ENCODE measurements at places on chromosomes 5 and 9. TPM values are rescaled to one million over a fixed set of nuclear protein-coding genes. Genes with fewer than 3 reads are reported as not detected.
A peak's percentile ranks its signal among the peaks of the same experiment; 100 is the strongest.

GRCh38 chr5:87242242-87242641 lies 25.4 kb upstream of the RASA1 start:
- no peak for DNase-seq

Gene CYLC2
- not detected for total RNA-seq

Gene GRXCR2
- not detected for total RNA-seq

Gene TRIM32
- total RNA-seq = 30.6 TPM

GRCh38 chr9:135896205-135896604 lies 11.1 kb downstream of the CAMSAP1 start:
- DNase-seq = no peak

Gene TMEM171
- total RNA-seq = 2.4 TPM

Gene N4BP3
- 3.3 TPM for total RNA-seq

Gene SPAAR
- 1.9 TPM for total RNA-seq

DNA sequence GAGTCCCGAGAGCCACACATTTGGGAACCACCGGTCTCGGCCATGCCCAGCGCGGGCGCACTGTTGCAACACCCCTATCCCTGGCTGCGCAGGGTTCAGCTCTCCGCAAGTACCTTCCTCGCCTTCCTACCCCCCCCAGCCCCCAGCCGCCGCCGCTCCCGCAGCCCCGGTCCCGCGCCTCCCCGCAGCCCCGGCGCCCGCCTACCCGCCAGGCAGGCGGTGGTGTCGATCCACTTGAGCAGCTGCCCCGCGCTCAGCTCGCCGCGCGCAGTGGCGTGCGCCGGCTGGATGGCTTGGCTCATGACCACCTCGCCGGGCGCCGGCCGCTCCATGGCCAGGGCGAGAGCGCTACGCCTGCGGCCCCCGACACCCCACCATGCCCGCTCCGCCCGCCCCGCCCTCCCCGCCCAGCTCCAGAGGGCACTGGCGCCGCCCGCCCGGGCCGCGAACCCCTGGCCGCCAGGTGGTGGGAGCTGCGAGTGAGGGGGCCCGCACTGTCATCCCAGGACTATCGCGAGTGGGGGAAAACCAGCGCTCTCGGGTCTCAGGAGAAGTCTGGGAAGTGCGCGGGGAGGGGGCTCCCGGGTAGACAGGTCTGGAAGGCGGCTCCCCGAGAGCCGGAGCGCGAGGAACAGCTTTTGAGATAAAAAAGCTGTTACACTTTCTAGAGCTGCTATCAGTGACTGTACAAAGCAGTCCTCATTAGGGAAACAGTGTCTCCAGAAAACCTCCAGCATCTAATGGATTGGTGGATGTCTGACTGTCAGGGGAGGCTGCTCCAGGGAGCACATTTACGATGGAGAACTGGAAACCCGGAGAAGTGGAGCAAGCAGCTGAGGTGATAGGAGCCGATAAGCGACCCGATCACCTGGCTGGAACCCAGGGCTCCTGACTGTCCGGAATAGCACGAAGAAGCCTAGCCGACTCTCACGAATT lies at the start of gene ACOT12:
TSS of gene ACOT12 (minus strand) at position 352 of the 936 bp plus-strand sequence. CDS start at position 332, 20 bp downstream.
- DNase-seq = no peak

DNA sequence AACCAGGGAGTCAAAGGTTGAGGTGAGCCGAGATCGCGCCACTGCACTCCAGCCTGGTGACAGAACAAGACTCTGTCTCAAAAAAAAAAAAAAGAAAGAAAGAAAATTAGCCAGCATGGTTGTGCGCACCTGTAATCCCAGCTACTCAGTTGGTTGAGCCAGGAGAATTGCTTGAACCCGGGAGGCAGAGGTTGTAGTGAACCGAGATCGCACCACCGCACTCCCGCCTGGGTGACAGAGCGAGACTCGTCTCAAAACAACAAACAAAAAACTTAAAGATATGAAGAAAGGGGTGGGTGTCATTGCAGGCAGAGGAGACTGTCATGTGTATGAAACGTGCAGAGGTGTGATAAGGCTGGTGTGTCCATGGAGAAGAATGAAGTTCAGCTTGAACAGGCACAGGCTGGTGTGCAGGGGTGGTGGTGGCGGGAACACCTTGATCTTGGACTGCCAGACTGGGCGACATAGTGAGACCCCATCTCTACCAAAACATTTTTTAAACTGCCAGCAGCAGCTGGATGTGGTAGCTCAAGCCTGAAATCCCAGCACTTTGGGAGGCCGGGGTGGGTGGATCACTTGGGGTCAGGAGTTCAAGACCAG lies 69.6 kb downstream of the UGCG start:
- no peak for DNase-seq

DNA sequence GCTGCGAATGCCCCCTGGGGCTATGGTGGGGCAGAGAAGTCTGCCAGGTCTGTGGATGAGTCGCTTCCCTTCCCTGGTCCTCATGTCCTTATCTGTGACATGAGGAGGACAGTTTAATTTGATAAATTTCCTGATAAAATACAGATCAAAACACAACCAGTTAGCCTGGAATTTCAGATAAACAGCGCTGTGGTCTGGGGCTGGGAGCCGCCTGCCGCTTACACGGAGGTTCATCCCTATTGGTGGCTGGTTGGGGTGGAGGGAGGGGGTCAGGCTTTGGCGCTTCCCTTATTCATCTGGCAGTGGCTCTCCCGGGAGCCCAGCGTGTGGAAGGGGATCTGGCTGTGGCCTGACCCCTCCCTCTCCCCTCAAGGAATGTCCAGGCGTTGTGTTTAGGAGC lies 17.9 kb downstream of the CRB2 start:
- DNase-seq = no peak

Gene SMIM15
- total RNA-seq = 68.9 TPM

GRCh38 chr9:68643901-68644809 lies 60.9 kb upstream of the PIP5K1B start:
- DNase-seq = no peak

Gene PFN3
- total RNA-seq = not detected

DNA sequence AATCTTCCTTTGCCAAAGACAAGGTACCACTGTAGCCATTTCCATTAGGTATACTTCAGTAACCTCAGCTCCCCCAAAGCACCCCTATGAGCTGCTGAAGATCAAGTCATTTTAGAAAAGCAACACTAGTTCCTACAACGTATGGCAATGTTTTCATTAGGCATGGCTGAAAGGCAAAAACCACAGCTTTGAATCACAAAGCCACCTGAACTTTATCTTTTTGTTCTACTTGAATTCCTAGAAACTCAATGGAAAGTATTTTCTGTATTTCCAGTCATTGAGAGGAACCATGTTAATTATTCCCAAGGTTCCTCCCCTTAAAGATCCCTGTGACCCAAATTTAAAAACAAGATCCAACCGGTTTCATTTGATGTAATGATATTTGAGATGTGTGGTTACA lies 152.1 kb downstream of the EFNA5 start:
- DNase-seq = no peak

- no peak for DNase-seq
Measured at GRCh38 chr5:128538000-128538249, at the start of gene FBN2. FBN2 (minus strand) TSS chr5:128538245; CDS start chr5:128537603, 642 bp downstream.

DNA sequence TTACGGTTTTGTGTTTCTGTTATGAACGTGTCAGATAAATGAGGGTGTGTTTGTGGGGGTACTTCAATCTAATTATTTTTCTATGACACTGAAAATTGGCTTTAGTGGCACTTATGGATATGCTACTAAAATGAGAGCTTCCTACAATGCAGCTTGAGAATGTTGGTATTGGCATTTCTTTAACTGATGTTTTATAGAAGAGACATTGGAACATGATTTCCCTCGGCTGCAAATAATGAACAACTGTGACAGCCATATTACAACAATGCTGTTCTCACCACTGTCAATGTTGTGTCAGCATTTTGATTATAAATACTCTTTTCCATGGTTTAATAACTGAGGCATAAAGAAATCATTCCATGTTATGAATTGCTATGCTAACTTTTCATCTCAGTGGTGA lies 279.4 kb downstream of the KDM4C start:
- no peak for DNase-seq

- DNase-seq = no peak
Measured at GRCh38 chr5:10627160-10627701, 63.4 kb downstream of the ANKRD33B start.

- no peak for DNase-seq
Measured at GRCh38 chr9:10443868-10444204, 169.0 kb downstream of the PTPRD start.

Gene EGFLAM
- 3.7 TPM for total RNA-seq

DNA sequence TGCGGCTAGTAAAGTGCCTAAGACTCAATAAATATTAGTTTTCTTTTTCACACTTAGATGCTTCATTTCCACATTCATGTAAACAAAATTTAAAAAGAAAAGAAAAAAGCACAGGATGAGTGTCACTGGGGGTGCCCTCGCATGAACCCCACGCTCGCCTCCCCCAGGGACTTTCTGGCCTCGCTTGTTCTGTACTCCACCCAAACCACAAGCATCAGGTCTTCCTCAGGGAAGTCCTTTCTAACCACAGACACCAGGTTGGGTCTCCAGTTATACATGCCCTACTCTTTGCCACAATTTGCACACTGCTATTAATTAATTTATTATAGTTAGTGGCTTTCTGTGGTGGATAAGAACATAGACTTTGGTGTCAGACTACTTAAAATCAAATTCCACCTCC lies 92.4 kb downstream of the RORB start:
- no peak for DNase-seq

Gene KCNN2
- 2.1 TPM for total RNA-seq

DNA sequence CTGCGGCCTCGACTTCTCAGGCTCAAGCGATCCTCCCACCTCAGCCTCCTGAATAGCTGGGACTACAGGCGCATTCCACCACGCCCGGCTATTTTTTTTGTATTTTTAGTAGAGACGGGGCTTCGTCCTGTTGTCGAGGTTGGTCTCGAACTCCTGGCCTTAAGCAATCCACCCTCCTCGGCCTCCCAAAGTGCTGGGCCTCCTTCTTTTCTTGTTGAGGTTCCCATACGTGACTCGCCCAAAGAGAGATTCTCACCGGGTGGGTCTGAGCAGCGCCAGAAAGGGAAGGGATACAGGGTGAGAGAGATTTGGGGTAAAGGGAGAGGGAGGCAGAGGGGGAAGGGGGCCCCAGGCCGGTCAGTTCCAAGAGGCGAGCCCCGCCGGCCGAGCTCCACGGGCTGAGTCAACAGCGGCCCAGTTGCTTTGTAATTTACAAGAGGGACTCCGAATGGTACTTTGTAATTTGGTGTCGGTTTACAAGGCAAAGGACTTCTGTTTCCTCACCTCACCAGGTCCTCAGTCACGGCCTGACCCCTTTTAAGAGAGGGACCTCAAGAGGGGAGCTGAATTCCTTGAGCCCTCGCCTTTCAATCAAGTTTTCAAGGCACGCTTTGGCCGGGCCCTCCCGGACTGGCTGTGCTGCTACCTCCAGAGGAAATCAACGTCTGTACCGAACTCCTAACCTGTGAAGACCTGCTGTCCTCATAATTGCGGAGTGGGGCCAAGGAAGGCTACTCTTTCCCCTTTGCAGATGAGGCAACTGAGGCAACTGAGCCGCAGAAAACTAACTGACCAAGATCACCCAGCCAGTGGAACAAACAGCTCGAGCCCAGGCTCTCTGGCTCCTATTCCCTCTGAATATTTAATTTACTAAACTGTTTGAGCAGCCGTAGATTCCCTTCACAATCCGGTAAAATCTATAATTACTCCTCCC lies 3.3 kb upstream of the DMRT2 start:
- DNase-seq = no peak

GRCh38 chr5:178557416-178557815 lies 32.8 kb downstream of the COL23A1 start:
- no peak for DNase-seq

DNA sequence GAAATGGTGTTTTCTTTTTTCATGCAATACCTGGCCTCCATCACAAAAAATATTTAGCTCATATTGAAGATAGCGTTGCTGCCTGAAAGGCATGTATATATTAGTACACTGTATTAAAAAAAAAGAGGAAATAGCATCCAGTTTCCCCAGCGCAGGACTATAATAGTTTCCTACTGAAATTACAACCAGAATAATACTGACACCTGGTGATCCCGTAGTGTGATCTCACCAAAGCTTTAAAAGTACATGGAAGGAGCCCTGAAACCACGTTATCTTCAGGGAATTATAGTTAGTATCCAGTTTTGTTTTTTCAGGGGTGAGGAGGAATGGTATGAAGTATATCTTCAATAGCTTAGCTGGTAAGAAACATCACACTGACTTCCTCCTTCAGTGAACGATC lies 264.9 kb downstream of the CD180 start:
- DNase-seq = no peak

Gene ACOT12
- total RNA-seq = not detected

GRCh38 chr9:132384376-132384775 lies 22.3 kb downstream of the TTF1 start:
- DNase-seq = no peak

- DNase-seq = no peak
Measured at GRCh38 chr9:104743376-104743985, 4.0 kb upstream of the NIPSNAP3A start.

DNA sequence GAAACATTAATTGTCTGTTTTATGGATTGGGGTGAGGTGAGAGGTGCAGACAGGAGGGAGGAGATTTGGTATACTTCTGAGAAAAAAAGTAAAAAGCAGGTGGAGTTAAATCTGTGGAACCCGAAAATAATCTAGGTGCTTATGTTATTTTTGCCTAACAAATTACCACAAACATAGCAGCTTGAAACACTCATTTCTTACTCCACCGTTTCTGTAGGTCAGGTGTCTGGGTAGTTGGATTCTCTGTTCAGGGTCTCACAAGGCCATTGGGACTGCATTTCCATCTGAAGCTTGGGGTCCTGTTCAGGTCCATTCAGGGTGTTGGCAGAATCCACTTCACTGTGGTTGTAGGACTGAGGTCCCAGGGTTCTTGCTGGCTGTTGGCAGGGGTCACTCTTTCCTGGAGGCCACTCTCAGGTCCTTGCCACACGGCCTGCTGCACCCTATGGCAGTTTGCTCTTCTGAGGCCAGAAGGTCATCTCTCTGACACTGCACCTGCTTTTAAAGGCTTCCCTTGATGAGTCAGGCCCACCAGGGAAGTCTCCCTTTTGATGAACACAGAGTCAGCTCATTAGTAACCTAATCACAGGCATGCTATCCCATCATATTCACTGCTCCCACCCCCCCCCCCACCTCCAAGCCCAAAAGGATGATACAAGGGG lies 82.2 kb downstream of the TRIO start:
- no peak for DNase-seq

GRCh38 chr5:103427326-103427725 lies 135.3 kb downstream of the NUDT12 start:
- DNase-seq = no peak

Gene WNK2
- 40.0 TPM for total RNA-seq

DNA sequence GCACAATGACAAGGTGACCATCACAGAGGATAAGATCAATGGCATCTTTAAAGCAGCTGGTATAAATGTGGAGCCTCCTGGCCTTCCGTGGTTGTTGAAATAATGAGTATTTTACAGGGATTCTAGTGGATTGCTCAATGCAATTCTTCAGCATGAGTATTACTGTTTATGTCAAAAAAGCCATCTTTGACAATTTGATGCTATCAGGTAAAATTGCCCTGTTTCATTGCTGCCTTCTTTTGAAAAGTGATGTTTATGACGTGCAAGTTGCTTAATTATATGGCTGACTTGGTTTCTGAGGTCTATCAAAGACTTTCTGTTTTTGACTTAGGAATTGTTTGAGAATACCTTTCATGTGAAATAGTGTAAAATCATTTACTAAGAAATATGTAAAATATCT lies 237.2 kb downstream of the PARP8 start:
- DNase-seq = no peak

GRCh38 chr5:125251703-125252102 lies 505.3 kb upstream of the ZNF608 start:
- DNase-seq = no peak

- no peak for DNase-seq
Measured at GRCh38 chr9:137522746-137523455, 27.3 kb downstream of the PNPLA7 start.

GRCh38 chr9:10843151-10843550 lies 230.3 kb upstream of the PTPRD start:
- DNase-seq = no peak

Gene NEUROG1
- not detected for total RNA-seq

- peak; percentile 69 for DNase-seq
Measured at GRCh38 chr5:38382898-38383297, 124.5 kb downstream of the EGFLAM start.

Gene MCIDAS
- total RNA-seq = 2.7 TPM

Measured in ureter (tissue), 1 donor.